Activated gamma-delta T cell treated with anti-CD3 and anti-CD28 coated beads, Interleukin-2, amount 50 U/mL, for 16 hours (primary cell): ENCODE measurements at places on chromosomes 12 and 14.

GRCh38 chr14:28875934-28876571, 109.5 kb downstream of the FOXG1 start:
- no peak for DNase-seq

DNA sequence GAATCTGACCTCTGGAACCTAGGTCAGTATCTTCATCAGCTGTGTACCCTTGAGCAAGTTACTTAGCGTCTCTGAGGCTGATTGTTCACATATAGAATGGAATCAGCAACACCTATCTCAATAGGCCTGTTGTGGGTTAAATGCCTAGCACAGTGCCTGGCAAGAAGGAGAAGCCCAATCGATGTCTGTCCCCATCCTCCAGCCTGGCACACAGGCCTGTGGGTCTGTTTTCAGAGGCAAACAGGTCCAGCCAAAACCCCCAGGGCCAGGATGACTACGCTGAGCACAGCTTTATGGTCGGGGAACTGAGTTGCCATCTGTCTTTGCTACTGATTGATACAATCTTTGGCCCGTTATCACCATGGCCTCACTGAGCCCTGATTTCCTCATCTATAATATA, 89.2 kb downstream of the NUAK1 start:
- no peak for DNase-seq

GRCh38 chr12:112170376-112170775, 45.0 kb downstream of the TRAFD1 start:
- DNase-seq, result no peak

DNA sequence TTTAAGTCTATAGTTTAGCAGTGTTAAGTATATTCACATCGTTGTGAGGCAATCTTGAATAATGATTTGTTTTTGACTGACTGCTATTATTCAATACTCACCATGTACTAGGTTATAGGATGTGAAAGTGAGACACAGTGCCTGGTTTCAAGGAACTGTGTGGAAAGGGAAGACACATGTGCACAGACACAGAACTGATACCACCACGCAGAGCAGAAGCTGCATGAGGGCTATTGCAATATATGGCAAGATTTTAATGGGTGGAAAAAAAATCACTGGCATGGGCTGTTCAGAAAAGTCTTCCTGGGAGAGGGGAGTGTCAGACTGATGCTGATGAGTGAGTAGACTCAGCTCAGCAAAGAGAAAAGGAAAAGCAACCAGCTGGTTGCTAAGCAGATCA, 10.4 kb downstream of the SLC7A8 start:
- DNase-seq, result no peak

DNA sequence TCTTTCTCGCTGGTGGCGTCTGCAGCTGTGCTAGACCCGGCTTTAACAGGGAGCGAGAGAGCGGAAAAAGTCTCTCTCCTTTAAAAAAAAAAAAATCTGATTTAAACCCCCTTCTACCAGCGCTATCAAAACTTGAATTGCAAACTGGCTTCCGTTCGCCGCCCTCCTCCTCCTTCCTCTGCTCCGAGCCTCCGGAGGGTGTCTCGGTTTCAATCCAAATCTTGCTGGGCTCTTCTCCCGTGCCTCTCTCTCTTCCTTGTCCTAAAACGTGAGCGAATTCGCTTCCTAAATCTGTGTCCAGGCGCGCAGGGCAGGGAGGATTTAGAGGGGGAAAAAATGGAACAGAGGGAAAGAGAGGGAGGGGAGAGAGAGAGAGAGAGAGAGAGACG, 272 bp downstream of the TBX3 start:
- no peak for DNase-seq

DNA sequence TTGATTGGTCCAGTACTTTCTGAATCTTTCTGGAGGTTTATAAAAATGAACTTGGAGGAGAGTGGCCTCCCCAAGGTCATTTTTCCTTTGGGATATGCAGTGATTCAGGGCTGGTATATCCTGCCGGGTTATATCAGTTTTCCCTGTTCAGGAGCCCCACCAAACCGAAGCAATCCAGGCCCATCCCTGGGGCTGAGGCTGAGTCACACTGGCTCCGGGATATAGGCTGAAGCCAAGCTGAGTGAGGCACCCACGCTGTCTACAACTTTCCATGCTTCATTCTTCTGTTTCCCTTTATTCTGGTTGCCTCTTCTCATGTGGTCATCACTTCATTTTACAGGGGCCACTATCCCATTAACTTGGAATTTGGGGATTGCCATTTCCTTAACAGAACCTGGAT, 3.4 kb downstream of the SSPN start:
- DNase-seq, result no peak

- DNase-seq, result no peak
Observed at GRCh38 chr12:40515041-40515816, 177.0 kb upstream of the CNTN1 start.

- no peak for DNase-seq
Observed at GRCh38 chr12:124517260-124518050, 50.0 kb downstream of the NCOR2 start.

DNA sequence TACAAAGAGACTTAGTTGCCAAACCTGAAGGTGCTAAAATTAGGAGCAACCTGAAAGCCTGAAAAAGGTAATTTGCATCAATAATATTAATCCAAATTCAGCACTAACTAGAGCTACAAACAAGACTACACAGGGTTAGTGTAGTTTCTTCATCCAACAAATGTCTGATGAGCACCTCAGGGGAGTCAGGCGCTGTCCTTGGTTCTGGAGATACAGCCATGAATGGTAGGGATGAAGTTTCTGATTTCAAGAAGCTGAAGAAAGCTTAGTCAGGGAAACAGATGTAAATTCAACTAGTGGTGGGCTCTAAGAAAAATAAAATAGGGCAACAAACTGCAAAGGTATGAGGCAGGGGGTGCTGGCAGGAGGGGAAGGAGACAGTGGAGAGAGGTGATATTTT, 266.3 kb downstream of the GLT1D1 start:
- DNase-seq, result no peak
